ENCODE measurements at places on chromosomes 1 and 21.

DNA sequence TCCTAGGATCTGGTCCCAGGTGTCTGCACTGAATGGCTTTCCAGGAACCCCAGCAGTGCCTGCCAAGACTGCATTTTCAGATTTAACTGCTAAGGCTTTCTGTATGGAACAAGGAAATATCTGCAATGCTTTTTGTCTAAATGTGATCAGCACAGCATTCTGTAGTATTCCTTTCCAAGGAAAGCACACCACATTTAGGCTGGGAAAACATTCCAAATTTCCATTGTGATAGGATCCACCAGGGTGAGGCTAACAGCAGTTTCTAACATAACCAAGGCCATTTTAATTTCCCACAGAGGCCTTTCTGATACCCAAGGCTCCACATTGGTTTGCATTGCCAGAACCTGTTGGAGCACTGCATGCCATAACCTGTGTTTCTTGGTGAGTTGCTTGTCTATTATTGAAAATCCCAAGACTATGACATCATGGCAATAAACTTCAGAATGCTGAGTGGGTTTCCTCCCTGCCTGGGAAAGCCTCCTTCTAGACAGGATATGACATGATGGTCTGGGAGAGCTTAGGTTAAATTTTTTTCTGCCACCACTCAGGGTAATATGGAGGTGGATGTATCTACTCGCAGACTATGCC, 23.3 kb upstream of the PTGFRN start:
- no peak for DNase-seq

DNA sequence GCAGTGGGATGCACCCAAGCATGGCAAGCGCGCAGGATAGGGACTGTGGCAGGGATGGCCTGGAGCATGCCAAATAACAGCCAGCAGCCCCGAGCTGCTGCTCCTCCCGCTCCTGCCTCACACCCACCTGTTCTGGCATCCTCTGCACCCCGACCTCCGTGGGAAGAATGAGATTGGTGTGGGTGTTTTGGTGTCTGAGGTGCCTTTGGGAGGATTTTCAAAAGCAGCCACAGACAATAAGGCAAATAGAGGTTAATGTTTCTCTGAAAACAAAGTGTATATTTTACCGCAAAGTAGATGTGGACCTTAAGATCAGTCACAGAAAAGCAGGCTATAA, 35.5 kb downstream of the IGFN1 start:
- no peak for DNase-seq

DNA sequence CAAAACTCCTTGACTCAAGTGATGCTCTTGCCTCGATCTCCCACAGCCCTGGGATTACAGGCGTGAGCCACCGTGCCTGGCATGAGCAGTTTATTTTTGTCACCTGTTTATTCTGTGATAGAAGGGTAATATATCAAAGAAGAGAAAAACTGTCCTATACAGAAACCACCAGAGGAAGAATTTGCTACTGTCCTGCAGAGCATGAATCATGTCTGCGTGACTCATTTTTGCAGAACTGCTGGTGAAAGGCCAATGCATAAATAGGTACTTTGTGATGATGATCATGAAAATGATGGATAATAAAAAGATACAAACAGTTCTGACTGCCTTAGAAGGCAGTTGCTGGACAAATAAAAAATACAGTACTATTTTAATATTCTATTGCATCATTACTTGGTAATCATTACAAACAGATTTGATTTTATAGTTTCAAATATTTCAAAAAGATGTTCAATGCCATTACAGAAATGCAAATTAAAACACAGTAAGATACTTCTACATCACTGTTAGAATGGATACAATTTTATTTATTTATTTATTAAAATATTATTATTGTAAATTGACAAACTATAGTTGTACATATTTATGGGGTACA, 26.5 kb downstream of the RIPPLY3 start:
- no peak for DNase-seq

GRCh38 chr1:157628773-157629172, 30.9 kb upstream of the FCRL4 start:
- no peak for DNase-seq

GRCh38 chr1:153465811-153466636, 5.6 kb upstream of the S100A7 start:
- DNase-seq, result peak; percentile 82

- DNase-seq, result peak; percentile 74
Observed at GRCh38 chr1:26862781-26863684, at the start of gene SFN. Gene SFN (plus strand): TSS chr1:26863149. CDS start chr1:26863213, 64 bp downstream.

DNA sequence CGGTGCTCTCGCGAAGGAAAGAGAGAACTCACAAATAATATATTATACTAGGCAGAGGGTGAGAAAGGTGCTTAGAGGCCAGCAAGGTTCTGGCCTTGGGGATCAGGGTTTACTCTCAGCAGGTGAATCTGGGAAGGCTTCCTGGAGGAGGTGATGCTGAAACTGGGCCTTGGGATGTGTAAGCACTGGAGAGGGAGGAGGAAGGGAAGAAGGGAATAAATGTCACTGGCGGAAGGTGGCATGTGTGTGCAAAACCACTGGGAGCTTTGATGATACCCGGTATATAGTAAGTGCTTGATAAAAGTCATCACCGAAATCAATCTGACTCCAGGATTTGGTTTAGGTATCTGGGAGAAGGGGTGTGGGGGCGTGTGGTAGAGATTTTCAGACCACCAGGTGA, 24.4 kb downstream of the SPSB1 start:
- no peak for DNase-seq

GRCh38 chr21:35281956-35282355, 232.9 kb upstream of the RUNX1 start:
- no peak for DNase-seq

DNA sequence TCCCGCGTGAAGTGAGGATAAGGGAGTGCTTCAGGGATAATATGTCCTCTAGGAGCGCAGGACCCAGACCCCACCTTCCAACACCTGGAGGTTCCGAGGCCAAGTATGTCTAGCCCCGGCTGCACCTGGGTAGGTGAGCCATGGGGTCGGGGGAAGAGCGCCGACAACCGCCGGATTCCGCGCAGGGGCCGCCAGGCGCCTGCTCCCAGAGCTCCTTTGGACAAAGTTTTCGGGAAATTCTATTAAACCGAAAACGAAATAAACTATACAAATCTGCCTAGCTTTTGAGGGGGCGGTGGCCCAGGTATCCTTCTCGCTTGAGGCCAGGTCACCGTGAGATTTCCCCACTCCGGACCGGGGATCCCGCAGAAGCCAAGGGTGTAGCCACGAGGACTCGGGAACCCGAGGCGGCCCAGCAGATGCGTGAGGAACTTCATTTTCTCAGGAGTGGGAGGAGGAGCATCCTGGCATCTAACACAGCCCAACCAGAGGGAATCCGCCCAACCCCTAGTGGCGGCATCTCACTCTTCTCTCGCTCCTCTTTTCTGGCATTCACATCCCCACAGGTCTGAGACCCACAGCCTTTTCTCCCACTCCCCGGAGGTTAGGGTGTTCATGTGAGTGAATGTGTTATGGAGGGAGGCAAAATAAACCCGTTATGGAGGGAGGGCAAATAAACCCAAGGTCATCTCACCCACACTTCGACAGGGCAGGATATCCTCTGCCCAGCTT, 2.3 kb upstream of the DMRTA2 start:
- no peak for DNase-seq

- DNase-seq, result no peak
Observed at GRCh38 chr1:91798241-91798648, 87.7 kb downstream of the TGFBR3 start.

GRCh38 chr1:245294020-245294419, 139.2 kb downstream of the KIF26B start:
- DNase-seq, result no peak

DNA sequence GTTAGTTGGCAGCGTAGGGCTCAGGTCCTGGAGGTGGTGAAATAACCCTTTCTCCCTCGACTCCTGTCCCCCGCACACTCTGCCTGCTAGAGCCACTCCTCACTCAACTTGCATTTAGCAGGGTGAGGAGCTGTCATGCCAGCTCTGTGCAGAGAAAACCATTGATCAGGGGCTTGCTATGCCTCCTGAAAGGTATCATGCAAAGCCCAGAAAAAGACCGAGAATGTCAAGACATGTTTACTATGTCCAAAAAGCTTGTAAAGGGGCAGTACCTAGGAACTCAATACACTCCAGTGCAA, 18.0 kb downstream of the ALDH4A1 start:
- DNase-seq, result no peak

GRCh38 chr21:27422435-27422834, 455.5 kb upstream of the ADAMTS5 start:
- DNase-seq, result no peak

DNA sequence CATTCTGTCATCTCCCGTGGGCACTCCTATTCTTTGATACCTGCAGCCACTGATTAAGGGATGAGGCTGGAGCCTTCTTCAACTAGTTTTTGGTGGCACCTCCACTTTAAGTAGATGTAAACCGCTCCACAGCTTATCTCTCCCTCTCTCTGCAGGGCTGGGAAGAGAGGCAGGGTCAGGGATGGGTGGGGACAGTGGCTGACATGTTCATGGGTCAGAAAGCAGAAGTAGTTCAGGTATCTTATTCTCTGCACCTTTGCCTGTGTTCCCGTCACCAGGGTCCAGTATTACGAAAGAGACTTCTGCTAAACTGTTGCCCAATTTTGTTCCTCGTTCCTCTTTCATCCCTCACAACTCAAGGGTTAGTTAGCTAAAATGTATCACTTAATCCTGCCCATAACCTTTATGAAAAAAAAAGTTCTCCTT, 51.7 kb upstream of the EDEM3 start:
- DNase-seq, result no peak

GRCh38 chr1:216607067-216607697, 116.0 kb downstream of the ESRRG start:
- DNase-seq, result no peak

- DNase-seq, result no peak
Observed at GRCh38 chr1:219712506-219712905, 99.6 kb upstream of the ZC3H11B start.

DNA sequence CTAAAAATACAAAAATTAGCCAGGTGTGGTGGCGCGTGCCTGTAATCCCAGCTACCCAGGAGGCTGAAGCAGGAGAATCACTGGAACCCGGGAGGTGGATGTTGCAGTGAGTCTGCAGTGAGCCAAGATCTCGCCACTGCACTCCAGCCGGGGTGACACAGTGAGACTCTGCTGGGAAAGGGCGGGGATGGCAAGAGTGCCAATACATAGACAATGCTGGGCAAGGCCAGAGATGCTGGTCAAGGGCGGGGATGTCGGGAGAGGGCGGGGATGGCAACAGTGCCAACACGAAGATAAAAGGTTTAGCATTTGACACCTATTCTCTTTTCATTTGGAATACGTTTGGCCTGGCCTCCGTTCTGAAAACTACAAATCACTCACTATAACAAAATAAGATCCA, 11.0 kb downstream of the SSU72 start:
- no peak for DNase-seq

DNA sequence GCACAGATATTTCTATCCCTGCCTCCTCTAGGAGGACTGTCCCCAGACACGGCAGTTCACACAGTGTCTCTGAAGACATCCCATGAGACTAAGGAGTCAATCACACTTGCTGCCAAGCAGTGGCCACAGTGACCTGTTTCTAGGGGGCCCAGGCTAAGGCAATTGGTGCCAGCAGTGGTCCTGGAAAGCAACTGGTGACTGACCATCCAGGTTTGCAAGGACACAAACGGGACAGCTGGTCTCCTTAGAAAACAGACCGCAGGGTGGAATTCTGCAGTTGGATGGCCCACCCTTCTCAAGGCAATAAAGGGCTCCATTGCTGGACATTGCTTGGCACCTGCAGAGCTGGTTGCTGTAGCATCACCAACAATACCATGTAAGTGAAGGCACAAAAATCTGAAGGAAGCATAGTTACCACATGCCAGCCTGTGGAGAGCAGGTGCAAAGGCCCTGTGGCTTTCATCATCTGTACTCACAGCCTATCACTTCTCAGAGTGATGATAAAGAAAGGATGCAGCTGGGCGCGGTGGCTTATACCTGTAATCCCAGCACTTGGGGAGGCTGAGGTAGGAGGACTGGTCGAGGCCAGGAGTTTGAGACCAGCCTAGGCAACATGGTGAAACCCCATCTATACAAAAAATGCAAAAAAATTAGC, 81.5 kb downstream of the STUM start:
- DNase-seq, result no peak

DNA sequence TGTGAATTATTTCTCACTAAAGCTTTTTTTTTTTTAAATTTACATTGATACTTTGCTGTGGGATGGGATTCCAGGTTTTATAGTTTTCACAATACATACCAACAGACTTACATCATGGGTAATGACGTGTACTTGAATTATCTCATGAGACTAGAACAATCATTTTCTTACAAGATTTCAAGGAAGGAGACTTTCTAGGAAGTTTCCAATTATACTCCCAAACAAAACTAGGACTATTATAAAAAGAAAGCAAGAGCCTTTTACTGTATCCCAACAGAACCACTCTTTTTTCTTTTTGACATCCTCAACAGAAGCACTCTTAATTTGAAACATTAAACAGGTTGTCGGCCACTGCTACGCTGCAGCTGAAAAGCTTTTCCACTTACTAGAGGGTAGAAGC, 48.7 kb downstream of the TESK2 start:
- no peak for DNase-seq

DNA sequence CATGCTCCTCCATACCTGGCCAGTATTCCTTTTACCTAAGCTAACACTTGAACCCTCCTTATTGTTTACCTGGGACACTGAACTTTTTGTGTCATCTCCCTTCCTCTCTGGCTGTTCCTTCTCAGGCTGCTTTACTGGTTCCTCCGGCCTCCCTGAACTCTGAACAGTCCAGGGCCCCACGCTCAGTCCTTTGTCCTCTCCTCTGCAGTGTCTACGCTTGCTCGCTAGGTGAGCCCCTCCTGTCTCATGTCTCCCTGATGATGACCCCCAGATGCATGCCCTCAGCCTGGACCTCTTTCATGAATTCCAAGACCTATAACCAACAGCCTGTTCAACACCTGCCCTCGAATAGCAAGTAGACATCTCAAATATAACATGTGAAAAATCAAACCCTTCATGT, 108.4 kb upstream of the COA6 start:
- DNase-seq, result no peak

GRCh38 chr1:68745011-68745410, 248.1 kb upstream of the DEPDC1 start:
- no peak for DNase-seq

GRCh38 chr1:156291226-156292061, 4.0 kb downstream of the GLMP start:
- DNase-seq, result peak; percentile 42

DNA sequence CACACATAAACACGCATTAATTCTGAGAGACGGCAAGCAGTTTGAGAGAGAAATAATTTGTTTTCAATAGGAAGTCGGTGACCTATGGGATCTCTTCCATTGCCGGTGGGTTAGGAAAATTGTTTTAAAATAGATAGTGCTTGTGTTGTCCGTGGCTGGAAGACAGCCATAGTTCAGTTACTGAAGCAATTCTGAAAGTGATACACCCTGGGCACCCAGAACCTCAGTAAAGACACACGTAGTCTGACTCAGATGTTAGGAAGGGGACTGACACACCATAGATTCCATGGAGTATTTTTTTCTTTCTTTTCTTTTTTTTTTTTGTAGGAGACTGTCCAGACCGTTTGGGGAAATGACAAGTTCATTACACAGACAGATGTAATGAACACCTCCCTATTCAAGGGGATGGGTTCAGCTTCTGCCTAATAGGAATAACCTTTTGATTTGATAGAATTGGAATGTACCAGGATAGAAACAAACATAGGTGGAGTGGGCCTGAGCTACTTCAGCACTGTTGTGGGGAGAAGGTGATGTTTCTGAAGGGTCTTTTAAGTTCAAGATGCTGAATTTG, 1.6 kb downstream of the C1orf21 start:
- no peak for DNase-seq

All from stimulated activated CD4-positive, alpha-beta T cell treated with anti-CD3 and anti-CD28 coated beads, Interleukin-2, amount 100 ng/mL, for 24 hours (primary cell).